HepG2 (cell line): ENCODE measurements at places on chromosomes 2 and 18. TPM values are rescaled to one million over a fixed set of nuclear protein-coding genes. Genes with fewer than 3 reads are reported as not detected.

SULT1C4 gene
- total RNA-seq, result 1.3 and 2.6 TPM in 2 replicates

- no peak overlapping the region for H3K27ac ChIP-seq
- no peak overlapping the region for H3K4me3 ChIP-seq
- H3K4me1 ChIP-seq, result 0 out of 2 replicates have a peak, but pooled peaks cover under 1% of the 10 kb centered on the region
These were observed 15.5 kb downstream of the CYP26B1 start for GRCh38 chr2:72131916-72132841.

- H3K27me3 ChIP-seq, result no peaks in the 10 kb centered on the region
- H3K27ac ChIP-seq, result no peak overlapping the region
- peak; percentile 43 for DNase-seq
- no peak overlapping the region for H3K4me3 ChIP-seq
- H3K36me3 ChIP-seq, result no peaks in the 10 kb centered on the region
These were observed 791.5 kb downstream of the BCL11A start for GRCh38 chr2:59761966-59762365.

MROH2A gene
- total RNA-seq, result 0.04 TPM in 1 of 2 replicates, not detected in the other

DNA sequence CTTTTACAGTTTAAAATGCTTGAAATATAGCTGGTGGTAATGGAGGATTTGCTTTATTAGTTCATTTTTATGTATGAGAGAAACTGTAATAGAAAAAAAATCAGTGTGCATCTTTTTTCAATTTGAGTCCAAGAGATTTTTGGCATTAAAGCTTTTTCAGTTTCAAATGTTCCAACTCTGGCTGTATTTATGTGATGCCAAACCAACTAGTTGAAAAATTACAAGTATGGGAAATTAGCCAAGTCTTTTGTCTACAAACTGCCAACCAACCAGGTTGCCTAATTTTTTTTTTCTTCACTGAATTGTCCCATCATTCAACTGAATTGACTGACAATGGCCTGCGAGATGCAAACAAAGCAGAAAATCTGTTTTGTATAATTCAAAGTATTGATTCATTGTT, 95.7 kb downstream of the ICOS start:
- no peak overlapping the region for H3K4me3 ChIP-seq
- 0 out of 2 replicates have a peak, but pooled peaks cover 5% of the 10 kb centered on the region for H3K4me1 ChIP-seq
- H3K36me3 ChIP-seq, result no peaks in the 10 kb centered on the region
- no peaks in the 10 kb centered on the region for H3K27me3 ChIP-seq
- DNase-seq, result no peak

GRCh38 chr2:121904656-121905055, 149.2 kb downstream of the TSN start:
- DNase-seq, result no peak
- H3K27ac ChIP-seq, result no peak overlapping the region
- peaks cover 69% of the 10 kb centered on the region for H3K27me3 ChIP-seq
- H3K36me3 ChIP-seq, result no peaks in the 10 kb centered on the region
- no peaks in the 10 kb centered on the region for H3K4me1 ChIP-seq
- H3K4me3 ChIP-seq, result no peak overlapping the region

DNA sequence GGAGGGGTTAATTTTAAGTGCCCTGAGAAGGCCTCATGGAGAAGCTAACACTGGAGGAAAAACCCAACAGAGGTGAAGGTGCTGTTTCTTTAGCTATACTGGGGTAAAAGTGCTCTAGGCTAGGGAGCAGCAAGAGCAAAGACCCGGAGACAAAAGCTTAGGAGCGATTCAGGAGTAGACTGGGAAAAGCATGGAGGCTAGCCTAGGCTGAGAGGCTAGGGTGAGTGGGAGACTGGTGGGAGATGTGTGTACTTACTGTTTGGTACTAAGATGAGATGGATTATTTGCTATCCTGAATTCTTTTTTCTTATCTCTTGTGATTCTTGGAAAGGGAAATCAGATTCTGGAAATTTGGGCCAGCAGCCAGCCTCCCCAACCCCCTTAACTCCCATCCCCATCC, 2.0 kb downstream of the GIGYF2 start:
- H3K4me1 ChIP-seq, result peaks cover 54% of the 10 kb centered on the region
- no peaks in the 10 kb centered on the region for H3K27me3 ChIP-seq
- no peak for DNase-seq
- peaks cover 12% of the 10 kb centered on the region for H3K36me3 ChIP-seq

DNA sequence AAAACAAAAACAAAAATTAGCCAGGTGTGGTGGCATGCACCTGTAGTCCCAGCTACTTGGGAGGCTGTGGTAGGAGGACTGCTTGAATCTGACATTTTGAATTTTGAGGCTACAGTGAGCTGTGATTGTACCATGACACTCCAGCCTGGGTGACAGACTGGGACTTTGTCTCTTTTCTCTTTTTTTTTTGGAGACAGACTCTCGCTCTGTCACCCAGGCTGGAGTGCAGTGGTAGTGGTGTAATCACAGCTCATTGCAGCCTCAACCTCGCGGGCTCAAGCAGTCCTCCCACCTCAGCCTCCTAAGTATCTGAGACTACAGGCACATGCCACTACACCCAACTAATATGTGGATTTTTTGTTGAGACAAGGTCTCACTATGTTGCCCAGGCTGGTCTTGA, 35.6 kb downstream of the ANKRD44 start:
- H3K4me1 ChIP-seq, result no peaks in the 10 kb centered on the region
- H3K27ac ChIP-seq, result no peak overlapping the region
- H3K27me3 ChIP-seq, result peaks cover 14% of the 10 kb centered on the region; the same call in 2 of the 3 replicates
- DNase-seq, result no peak

DNA sequence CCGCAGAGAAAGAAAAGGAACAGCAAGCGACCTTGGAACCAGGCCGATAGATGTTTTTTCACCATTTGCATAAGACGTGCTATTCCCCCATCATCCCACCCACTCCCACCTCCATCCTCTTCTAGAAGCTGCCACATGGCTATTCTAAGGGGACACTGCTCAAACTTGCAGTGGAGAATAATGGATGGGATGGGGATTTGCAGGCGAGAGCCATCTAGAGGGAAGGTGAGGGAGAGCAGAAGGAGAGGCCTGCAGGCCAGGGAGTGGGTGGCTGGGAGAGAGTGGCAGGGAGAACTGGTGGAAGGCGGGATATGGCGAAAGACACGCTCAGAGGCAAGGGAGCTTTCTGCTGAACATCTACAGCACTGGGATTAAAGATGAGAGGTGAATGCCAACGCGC, 84.9 kb downstream of the MAPK4 start:
- no peak overlapping the region for H3K27ac ChIP-seq
- no peak overlapping the region for H3K4me3 ChIP-seq
- H3K27me3 ChIP-seq, result no peaks in the 10 kb centered on the region
- no peaks in the 10 kb centered on the region for H3K4me1 ChIP-seq

ZNF521 gene
- total RNA-seq, result 0.02 TPM in 1 of 2 replicates, not detected in the other

LYG2 gene
- 0.15 TPM in 1 of 2 replicates, not detected in the other for total RNA-seq

CFC1 gene
- total RNA-seq, result not detected in 2 replicates

METAP1D gene
- 14.0 and 14.7 TPM in 2 replicates for total RNA-seq

DNA sequence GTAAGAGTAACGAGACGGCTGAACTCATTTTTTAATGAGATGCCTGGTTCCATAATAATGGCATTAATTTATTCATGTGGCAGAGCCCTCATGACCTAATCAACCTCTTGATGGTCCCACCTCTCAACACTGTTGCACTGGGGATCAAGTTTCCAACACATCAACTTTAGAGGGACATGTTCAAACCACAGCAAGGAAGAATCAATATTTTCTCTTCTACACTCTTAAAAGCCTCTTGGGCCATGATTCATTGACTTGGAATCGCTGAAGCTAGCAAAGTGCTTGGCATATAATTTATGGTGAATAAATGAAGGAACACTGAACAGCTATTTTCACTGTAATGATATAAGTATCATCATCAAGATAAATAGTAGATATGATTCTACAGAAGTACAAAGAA, 333.0 kb downstream of the TNS1 start:
- no peak for DNase-seq
- no peak overlapping the region for H3K27ac ChIP-seq
- no peaks in the 10 kb centered on the region for H3K4me1 ChIP-seq
- H3K4me3 ChIP-seq, result no peak overlapping the region
- H3K36me3 ChIP-seq, result no peaks in the 10 kb centered on the region
- H3K27me3 ChIP-seq, result no peaks in the 10 kb centered on the region; the same call in 1 of the 2 replicates

DNA sequence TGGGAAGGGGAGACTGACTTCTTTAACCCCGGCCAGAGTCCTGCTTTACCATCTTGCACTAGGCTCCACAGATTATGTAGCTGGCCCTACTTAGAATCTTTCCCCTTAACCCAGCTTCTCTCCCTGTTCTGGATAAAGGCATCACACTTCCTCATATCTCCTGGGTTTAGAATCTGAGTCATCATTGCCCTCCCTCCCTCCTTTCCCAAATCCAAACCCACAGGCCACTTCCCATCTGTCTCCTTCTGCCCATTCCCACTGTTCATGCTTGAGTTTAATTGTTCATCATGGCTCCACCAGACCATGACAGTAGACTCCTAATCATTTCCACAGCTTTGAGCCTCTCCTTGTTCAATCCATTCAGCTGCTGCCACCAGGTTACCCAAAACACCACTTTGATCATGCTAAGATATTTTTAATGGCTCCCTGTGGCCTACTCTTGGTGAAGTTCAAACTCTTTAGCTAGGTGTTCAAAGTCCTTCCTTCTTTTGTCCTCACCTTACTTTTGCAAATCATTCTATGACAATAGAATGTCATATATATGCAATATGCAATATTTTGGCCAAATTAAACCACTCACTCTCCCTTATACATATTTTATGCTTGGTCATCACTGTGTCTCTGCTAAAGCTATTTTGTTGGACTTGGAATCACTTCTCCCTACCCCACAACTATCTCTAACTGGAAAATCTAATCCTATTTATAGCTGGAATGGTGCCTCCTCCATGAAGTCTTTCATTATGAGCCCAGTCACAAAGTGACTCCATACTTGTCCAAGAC, 5.5 kb downstream of the PDE11A start:
- no peak overlapping the region for H3K27ac ChIP-seq
- no peaks in the 10 kb centered on the region for H3K27me3 ChIP-seq
- no peak overlapping the region for H3K4me3 ChIP-seq
- peaks cover 42% of the 10 kb centered on the region for H3K4me1 ChIP-seq

DNA sequence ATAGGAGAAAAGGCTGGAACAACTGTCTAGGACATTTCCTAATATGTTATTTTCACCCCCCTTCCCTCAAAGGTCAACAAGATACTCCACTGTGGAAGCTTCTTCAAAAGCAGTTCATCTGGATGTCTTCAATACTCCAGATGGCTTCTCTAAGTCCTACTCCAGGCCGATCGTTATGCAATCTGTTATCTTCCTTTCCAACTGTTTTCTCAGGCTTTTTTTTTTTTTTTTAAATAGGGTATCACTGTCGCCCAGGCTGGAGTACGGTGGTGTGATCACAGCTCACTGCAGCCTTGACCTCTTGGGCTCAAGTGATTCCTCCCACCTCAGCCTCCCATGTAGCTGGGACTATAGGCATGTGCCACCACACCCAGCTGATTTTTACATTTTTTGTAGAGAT, 26.3 kb downstream of the ATP8B1 start:
- peaks cover 67% of the 10 kb centered on the region for H3K4me1 ChIP-seq
- H3K4me3 ChIP-seq, result no peak overlapping the region
- no peaks in the 10 kb centered on the region for H3K36me3 ChIP-seq
- H3K27ac ChIP-seq, result no peak overlapping the region

GRCh38 chr2:59425247-59425646, 1128.2 kb downstream of the BCL11A start:
- no peaks in the 10 kb centered on the region for H3K36me3 ChIP-seq
- H3K4me3 ChIP-seq, result no peak overlapping the region
- no peaks in the 10 kb centered on the region for H3K27me3 ChIP-seq
- no peak overlapping the region for H3K27ac ChIP-seq
- no peaks in the 10 kb centered on the region for H3K4me1 ChIP-seq

DNA sequence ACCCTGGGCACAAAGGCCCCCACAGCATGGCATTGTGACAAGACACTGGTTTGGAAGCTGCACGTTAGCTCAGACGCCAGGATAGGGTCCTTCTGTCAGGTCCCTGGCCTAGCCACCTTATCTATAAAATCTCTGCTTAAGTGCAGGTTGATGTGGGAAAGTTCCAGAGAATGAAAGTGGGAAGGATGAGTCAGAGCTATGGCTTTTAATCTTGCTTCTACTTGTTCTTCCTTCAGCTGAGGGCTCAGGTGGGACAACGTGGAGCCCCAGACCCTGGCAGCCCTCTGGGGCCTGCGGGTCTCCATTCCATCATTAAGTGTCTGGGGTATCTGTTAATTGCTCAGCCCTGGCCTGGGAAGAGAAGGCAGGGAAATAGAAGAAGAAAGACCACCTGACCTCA, 64.5 kb downstream of the CELF4 start:
- H3K4me3 ChIP-seq, result no peak overlapping the region
- DNase-seq, result no peak
- H3K36me3 ChIP-seq, result no peaks in the 10 kb centered on the region
- no peak overlapping the region for H3K27ac ChIP-seq

DNA sequence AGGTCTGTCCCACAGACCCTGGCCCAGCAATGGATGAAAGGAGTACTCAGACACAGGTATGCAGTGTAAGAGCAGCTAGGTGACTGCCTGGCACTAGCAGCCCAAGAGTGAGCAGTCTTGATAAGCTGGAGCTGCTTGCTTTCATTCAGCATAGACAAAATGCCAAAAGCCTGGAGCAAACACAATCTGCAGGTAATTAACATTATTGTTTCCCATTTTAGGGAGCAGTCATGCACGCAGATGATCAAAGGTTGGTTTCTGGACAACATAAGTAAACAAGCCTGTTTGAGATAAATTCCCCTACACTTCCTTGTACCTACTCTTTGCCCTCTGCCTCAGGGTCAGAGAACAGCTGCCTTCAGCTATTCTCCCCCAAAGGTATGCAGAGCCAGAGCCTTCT, 73.7 kb upstream of the MSTN start:
- no peak overlapping the region for H3K27ac ChIP-seq
- peak; percentile 84 for DNase-seq
- H3K27me3 ChIP-seq, result 0 out of 3 replicates have a peak, but pooled peaks cover under 1% of the 10 kb centered on the region

SCRN3 gene
- total RNA-seq, result 11.3 and 16.8 TPM in 2 replicates

LOXHD1 gene
- not detected in 2 replicates for total RNA-seq

- H3K4me1 ChIP-seq, result peaks cover 93% of the 10 kb centered on the region
- no peaks in the 10 kb centered on the region for H3K27me3 ChIP-seq
- DNase-seq, result no peak
- no peak overlapping the region for H3K4me3 ChIP-seq
- peak overlapping the region; percentile 98 for H3K27ac ChIP-seq
- no peaks in the 10 kb centered on the region for H3K36me3 ChIP-seq
These were observed 110.6 kb upstream of the SLC35G4 start for GRCh38 chr18:11498821-11499220.

PHLPP1 gene
- total RNA-seq, result 18.5 and 19.8 TPM in 2 replicates

DNA sequence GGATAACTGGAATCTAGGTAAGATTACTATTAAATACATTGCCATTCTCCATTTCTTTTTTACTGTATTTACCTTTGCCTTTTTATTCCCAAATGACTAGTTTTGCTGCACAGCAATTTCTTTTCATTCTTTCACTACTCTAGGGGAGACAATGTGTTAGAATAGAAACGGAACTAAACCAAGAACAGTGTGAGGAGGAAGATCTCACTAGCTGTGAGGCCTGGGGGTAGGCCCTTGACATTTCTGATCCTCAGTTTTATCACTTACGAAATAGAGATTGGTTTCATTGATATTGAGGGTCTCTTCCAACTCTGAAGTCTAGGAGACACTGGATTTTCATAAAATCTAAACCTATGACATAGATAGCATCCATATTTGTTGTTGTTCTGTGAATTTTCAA, 191.1 kb downstream of the IKZF2 start:
- no peaks in the 10 kb centered on the region for H3K4me1 ChIP-seq
- no peak overlapping the region for H3K27ac ChIP-seq
- no peaks in the 10 kb centered on the region for H3K27me3 ChIP-seq
- H3K36me3 ChIP-seq, result no peaks in the 10 kb centered on the region

GRCh38 chr2:6074089-6074643, 382.0 kb downstream of the SOX11 start:
- DNase-seq, result no peak
- H3K27me3 ChIP-seq, result no peaks in the 10 kb centered on the region
- no peaks in the 10 kb centered on the region for H3K4me1 ChIP-seq
- H3K36me3 ChIP-seq, result no peaks in the 10 kb centered on the region
- H3K4me3 ChIP-seq, result no peak overlapping the region
- no peak overlapping the region for H3K27ac ChIP-seq

LRATD1 gene
- not detected in 2 replicates for total RNA-seq
